ENCODE measurements at places on chromosomes 7 and 10.

DNA sequence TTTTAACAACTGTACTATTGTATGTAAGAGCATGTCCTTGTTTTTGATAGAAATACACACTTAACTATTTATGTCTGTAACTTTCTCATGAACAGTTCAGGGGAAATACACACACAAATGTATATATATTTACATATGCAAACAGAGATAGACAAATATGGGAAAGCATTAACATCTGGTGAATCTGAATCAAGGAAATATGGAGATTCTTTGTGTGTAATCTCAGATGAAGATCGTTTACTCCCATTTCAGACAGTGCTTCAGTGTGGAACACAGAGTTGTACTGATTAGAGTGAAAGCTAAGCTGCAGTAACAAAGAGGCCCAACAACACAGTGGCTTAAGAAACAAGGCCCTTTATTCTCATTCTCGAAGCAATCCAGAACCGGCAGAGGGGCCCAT lies 26.3 kb upstream of the NPVF start:
- DNase-seq: no peak

- DNase-seq: no peak
These were observed 650.8 kb downstream of the LRMDA start for GRCh38 chr10:76082232-76082631.

DNA sequence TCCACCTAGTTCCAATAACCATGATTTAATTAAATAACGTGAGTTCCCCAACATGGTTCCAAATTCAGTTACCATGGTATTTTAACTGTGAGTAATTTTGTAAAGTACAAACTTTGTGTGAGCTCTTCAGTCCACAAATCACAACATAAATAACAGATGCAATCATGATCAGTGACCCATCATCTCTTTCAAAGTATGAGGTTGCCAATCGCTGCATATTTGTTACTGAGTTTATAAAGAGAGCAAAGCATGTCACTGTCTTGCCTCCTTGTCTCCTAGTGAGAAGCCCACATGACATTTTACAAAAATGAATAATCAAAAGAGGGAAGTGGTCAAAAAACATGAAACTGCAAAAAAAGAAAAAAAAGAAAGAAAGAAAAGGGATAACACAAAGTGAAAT lies 69.1 kb upstream of the PDSS1 start:
- no peak for DNase-seq

- no peak for DNase-seq
These were observed 414.5 kb downstream of the HTR7 start for GRCh38 chr10:90443342-90443741.

DNA sequence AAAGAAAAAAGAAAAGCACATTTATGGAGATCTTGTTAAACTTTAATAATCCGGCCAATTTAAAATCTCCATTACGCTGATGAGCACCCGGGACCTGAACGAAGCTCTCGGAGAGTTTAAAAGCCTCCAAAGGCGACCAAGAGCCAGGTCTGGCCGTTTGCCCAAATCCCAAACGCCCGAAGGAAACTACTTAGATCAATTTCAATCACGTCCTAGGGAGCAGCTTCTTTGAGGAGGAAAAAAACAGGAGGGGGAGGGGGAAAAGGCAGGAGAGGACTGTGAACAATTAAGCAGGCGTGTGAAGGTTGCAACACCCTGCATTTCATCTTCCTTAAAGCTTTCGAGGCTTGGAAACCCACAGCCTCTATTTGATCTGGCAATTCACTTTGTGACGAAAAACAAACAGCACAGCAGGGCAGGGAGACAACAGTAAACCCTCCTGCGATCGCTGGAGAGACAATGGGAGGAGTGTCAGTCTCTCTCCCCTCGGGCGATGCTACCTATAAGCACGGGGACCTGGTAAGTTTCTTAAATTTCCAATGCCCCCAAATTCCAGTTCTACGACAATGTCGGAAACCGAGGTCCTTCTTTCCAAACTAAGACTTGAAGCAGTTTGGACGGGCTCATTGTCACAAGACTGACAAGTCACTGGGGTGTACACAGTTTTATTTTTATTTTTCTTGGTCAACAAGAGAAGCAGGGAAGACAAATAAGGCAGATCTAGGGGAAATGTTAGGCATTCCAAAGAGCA lies 1.2 kb downstream of the KLF6 start:
- DNase-seq: peak; percentile 21

DNA sequence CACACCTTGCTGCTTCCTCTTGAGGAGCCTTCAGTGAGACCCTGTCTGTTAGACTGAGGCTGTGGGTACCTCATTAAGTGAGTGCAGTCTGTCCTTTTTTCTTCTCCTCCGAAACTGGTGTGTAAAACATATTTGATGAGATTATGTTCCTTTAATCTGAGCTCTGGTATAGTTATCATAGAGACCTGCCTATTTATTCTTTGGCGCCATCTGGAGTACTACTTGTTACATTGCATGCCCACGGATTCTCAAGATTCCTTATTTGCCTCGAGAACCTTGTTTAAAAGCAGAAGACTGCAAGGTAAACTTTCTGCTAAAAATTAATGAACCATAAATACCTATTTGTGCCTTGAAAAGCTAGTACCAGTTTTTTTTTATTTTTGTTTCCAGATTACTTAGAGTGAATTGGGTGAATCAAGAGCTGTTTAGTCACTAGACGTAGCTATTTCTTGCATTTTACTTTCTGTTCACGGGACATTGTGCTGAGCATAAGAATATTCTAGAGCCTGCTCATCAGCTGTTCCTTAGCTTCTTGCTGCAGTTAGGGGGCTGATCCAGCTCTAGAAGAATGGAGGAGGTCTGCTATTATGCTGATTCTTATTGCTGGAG lies 16.9 kb upstream of the STMP1 start:
- DNase-seq: peak; percentile 56

- DNase-seq: no peak
These were observed 41.9 kb downstream of the RNLS start for GRCh38 chr10:88541116-88541626.

GRCh38 chr10:70321897-70322890 lies 38.4 kb upstream of the NPFFR1 start:
- DNase-seq: no peak

- no peak for DNase-seq
These were observed 190.9 kb upstream of the LYZL2 start for GRCh38 chr10:30820261-30820991.

DNA sequence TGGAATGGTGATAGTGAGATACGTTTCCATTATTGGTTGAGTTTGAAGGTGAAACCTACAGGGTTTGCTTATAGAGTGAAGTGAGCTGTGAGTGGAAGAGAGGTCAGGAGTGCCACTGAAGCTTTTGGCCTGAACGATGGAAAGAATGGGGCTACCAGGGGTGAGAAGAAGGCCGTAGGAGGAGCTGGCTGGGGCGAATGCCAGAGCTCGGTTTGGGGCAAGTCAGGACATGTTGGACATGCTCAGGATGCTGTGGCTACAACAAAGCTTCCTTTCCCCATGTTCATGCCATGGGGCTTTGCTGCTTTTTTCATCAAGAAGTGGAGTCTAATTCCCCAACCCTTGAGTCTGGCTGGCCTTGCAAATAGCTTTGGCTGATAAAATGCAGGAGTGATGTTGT lies 253.7 kb downstream of the GLRX3 start:
- no peak for DNase-seq

GRCh38 chr7:84786073-84786472 lies 400.8 kb downstream of the SEMA3D start:
- DNase-seq: no peak

DNA sequence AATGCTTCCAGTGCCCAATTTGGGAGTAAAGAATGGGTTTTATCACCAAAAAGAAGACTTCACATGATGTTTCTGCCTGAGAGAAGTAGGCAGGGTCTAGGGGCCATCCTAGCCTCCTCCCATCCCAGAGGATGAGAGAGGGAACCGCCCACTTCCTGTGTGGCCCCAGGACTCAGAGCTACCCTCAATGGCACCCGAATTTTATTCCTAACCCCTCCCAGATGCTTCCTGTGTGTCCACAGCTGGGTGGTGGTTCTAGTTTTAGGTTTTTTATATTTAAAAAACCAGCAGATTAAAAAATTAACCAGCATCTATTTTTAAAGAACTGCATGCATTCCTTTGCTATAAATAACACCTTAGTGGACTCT lies 583.5 kb downstream of the PTPRN2 start:
- no peak for DNase-seq

DNA sequence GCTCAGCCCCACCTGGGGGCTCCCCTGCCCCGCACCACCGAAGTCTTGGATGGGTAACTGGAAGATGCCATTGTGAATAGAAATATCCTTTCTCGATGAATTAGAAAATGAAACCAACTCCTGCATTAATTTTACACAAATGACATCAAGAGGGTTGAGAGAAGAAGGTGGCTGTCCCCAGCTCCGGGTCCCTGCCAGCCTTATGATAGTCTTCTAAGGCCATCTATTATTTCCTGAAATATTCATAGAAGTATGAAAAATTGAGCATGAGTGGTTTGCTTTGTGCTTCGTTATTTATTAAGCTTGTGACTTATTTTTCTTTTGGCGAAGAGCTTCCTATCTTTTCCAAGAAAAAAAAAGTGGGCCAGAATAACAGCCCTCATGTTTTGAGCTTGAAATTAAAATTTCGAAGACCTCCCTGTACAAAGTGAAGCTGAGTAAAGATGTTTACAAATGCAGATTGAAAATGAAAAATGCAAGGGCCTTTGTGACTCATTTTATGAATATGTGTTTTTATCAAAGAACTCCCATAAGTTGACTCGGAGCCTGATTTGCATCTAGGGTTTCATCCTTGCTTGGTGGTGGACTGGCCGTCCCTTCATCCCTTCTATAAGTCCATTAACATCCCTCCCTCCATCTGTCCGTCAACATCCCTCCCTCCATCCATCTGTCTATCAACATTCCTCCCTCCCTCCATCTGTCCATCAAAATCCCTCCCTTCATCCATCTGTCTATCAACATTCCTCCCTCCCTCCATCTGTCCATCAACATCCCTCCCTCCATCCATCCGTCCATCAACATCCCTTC lies 20.5 kb upstream of the CFAP46 start:
- no peak for DNase-seq

GRCh38 chr7:82595176-82595575 lies 151.6 kb upstream of the CACNA2D1 start:
- peak; percentile 56 for DNase-seq

GRCh38 chr10:95675403-95676116 lies 18.2 kb downstream of the TCTN3 start:
- DNase-seq: no peak

DNA sequence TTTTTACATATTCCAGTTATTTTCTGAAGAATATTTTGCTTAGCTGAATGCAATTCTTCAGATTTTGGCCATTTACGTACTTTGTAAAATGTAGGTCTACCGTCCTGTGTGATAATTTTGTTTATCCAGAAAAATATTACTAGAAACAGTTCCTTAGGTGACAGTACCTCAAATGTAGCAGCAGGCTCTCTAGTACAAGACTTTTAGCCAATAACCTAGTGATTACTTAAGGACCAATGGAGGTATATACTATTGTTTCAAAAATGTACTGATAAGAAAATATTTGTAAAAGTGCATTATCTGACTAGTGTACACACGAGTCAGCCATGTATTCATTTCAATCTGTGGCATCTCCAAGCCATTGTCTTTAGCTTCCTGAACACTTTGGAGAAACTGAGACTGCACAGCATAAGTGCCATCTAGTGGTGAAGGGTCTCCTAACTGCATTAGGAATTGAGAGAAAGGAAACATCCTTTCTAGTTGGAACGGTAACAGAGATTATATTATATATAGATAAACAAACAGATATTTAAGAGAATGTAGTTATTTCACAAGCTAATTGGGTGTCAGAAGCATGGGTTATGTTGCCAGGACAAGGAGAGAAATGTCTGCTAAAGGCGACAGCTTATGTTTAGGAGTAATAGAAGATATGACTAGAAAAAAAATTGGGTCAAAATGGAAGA lies 23.7 kb downstream of the RTKN2 start:
- DNase-seq: peak; percentile 10

- DNase-seq: no peak
These were observed 113.4 kb downstream of the ABCC2 start for GRCh38 chr10:99895867-99896266.

DNA sequence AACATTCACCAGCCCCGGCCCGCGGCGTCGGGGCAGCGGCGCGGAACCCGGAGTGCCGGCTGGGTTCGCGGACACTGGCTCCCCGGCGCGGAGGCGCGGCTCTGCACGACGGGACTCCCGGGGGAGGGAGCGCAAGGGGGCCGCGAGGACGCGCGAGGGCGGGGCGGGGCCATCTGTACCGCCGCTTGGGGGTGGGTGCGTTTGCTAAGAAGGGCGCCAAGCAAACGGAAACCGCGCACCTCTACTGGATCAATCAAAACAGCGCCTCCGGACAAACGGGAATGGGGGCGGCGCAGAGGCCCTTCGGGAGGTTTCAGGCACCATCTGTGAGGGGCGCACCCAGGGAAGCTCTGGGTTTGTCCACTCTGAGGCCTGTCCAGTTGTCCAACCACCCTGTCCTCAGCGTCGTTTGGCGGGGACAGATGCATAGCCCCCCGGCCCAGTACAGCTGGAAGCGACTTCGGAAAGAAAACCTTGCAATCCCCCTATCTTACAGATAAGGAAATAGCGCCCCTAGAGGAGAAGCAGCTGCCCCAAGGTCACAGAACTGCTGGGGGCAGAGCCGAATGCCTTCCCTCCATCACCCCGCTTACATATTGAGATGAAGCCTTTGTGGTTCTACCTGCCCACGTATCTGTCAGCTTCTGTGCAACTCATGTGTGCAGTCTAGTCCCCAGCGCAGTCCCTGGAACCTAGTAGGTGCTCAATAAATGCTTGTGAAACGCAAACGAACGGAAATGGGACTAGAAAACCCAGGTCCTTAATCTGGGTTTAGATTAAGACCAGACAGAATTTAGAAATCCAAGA lies 10.7 kb upstream of the SLIT1 start:
- peak; percentile 53 for DNase-seq

DNA sequence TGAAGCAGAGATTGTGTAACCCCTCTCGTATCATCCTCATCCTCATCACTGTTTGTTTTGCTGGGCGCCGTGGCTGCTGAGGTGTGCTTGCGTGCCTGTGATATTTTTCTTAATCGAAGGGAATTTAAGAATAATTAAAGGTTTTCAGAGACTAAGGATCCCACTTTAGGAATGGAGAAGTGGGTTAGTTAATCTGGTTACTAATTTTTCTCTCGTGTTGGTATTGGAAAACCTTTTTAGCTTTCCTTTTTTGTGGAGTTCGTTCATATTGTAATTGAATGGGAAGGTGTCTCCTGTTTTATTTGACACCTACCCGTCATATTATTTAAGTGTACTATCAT lies 1.3 kb downstream of the UBN2 start:
- peak; percentile 12 for DNase-seq

GRCh38 chr7:44216019-44216418 lies 15.2 kb downstream of the YKT6 start:
- DNase-seq: peak; percentile 70

- no peak for DNase-seq
These were observed 91.3 kb downstream of the IMMP2L start for GRCh38 chr7:111470998-111471397.

- no peak for DNase-seq
These were observed 182.3 kb upstream of the CDCA7L start for GRCh38 chr7:22127835-22128527.

- no peak for DNase-seq
These were observed 15.8 kb downstream of the CALD1 start for GRCh38 chr7:134795231-134795630.

GRCh38 chr10:103787331-103787730 lies 68.0 kb downstream of the SH3PXD2A start:
- DNase-seq: no peak

Measured in NCI-H1105 (cell line).